HAP-1 (cell line): ENCODE measurements at places on chromosomes 1 and 21.

GRCh38 chr1:212743901-212744475, 44.3 kb upstream of the BATF3 start:
- no peak for DNase-seq

DNA sequence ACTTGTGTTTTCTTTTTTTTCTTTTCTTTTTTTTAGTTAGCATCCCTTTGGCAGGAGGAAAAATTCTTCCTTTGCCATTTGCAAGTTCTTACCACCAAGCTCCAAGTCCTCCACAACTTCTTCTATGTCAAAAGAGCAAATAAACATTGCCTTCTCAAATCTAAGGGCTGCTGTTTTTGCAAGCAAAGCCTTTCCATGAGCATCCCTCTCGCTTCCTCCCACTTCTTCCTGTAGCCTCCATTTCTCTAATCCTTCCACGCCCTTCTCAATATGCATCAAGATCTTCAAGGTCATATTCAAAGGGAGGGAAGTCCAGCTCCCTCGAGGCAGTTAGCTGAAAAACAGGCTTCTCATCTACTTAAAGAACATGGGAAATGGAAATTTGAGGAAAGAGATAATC, 147.1 kb downstream of the ADSS2 start:
- DNase-seq = no peak

DNA sequence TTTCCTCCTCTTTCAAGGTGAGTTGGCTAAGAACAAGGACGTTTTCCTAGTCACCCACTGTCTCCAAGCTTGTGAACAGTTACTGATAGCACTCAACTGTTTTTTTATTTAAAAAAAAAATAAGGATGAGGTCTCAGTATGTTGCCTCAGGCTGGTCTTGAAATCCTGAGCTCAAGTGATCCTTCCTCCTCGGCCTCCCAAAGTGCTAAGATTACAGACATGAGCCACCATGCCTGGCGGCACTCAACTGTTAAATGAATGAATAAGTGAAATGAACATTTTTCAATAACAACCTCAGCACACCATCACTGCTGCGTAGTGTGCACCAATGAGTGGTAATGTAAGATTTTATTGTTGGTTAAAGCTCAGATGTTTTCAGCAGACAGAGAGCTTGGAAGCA, 214.1 kb upstream of the NRIP1 start:
- no peak for DNase-seq

GRCh38 chr1:182595641-182596240, 6.7 kb upstream of the RNASEL start:
- peak; percentile 80 for DNase-seq
